ENCODE measurements at places on chromosomes 16 and 17.

- DNase-seq: no peak
Measured at GRCh38 chr17:68450391-68450790, 6.9 kb downstream of the WIPI1 start.

- no peak for DNase-seq
Measured at GRCh38 chr17:65181237-65182061, 44.3 kb downstream of the RGS9 start.

- DNase-seq: no peak
Measured at GRCh38 chr16:64964126-64964540, 157.7 kb downstream of the CDH11 start.

DNA sequence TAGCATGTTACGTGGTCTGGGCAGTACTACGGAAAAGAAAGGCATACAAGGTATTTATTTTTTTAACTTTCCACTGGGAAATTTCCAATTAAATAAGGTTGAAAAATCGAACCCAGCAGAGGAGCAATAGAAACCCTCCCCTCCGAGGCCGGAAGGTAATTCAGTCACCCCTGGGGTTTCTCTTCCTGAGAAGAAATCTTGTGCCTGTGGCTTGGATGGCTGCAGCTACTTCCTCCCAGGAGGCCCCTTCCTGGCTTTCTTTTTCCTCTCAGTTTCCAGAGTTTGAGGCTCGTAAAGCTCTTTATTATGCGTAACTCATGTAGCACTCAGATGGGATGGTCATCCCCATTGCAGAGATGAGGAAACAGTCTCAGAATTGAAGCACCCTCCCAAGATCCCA is 140.3 kb downstream of the ASIC2 start:
- no peak for DNase-seq

DNA sequence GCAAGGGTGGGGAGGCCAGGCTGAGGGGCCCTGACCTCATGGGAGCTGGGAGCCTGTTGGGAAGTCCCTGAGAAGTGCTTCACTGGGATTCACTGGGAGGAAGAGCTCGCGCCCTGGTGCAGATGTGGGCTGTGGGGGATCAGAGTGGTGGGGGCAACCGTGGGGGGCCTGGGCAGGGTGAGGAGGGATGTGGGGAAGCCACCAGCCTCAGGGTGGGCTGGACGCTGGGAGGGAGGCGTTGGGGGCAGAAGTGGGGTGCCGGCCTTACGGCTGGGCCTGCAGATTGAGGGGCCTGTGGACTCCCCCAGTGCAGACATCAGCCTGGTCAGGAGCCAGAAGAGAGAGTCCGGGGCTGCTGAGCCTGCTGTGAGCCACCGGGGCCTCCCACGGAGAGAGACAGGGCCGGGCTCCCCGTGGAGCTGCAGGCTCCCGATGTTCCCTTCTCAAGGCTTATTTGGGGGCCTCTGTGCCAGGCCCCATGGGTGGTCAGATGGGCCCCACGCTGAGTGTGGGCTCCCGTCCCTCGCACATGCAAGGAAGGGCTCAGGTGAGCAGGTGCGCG is 7.8 kb downstream of the DPEP1 start:
- no peak for DNase-seq

- DNase-seq: no peak
Measured at GRCh38 chr16:65312795-65313194, 190.9 kb upstream of the CDH11 start.

DNA sequence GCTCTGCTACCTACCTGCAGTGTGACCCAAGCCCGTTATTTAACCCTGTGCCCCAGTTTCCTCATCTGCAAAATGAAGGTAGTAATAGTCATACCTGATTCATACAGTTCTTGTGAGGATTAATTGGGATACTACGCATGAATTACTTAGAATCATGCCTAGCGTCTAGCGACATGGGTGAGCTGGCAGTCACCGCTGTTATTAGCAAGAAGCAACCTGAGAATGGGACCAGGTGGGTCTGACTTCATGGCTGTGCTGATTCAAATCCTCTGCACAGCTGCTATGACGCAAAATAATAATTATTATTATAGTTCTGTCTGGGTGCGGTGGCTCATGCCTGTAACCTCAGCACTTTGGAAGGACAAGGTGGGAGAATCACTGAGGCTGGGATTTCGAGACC is 7.9 kb downstream of the SOCS1 start:
- no peak for DNase-seq

- DNase-seq: no peak
Measured at GRCh38 chr16:12416136-12416787, 387.4 kb downstream of the CPPED1 start.

DNA sequence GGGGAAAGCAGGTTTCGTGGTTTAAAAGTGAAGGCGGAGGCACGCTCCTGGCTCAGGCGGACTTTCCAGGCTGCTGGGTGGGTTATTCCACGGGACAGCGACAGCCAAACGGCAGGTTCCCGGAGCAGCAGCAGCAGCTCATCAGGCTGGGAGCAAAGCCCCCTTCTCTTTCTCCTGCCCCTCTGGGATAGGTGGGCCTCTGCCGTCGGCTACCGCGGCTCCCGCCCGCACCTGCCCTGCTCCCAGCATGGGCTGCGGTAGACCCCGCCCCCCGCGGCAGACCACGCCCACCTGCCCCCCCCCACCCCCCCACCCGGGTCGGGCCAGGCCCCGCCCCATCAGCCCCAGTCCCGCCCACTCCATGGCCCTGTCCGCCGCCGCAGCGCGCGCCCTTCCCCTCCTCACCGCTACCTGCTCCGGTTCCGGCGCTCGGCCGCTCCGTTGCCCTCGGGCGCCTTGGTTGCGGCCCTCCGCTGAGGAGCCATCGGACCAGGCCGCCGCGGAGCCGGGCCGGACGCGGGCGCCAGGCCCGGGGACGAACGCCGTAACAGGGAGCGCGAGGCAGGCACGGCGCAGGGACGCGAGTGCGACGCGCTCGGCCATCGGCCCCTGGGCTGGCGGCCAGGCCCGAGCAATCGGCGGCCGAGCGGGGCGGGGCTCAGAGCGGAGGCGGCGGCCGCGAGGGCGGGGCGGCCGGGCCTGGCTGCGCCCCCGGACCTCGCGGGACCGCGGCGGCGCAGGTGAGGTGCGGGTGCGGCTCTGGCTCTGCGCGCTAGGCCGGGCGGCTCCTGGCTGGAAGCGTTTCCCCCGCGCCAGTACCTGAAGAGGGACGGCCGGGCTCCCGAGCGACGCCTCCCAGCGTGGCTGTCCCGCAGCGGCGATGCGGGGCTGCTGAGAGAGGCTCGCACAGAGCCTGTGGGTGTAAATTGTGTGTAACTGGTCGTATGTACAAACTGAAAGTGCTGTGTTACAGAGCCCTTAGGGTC is at the start of the genes HEXD and OGFOD3:
Gene HEXD, plus strand, starts transcription at position 347 of the 986 bp plus-strand sequence. CDS start 1,453 bp downstream, outside the sequence.
Gene OGFOD3, minus strand, starts transcription at position 586 of the 986 bp plus-strand sequence. Its CDS starts 101 bp downstream, at position 485.
- peak; percentile 76 for DNase-seq

GRCh38 chr17:42441371-42442195 is 17.1 kb upstream of the ATP6V0A1 start:
- DNase-seq: no peak

GRCh38 chr16:59154295-59154694 is 420.2 kb upstream of the GOT2 start:
- no peak for DNase-seq

GRCh38 chr17:14451729-14452191 is 150.9 kb downstream of the HS3ST3B1 start:
- DNase-seq: no peak

DNA sequence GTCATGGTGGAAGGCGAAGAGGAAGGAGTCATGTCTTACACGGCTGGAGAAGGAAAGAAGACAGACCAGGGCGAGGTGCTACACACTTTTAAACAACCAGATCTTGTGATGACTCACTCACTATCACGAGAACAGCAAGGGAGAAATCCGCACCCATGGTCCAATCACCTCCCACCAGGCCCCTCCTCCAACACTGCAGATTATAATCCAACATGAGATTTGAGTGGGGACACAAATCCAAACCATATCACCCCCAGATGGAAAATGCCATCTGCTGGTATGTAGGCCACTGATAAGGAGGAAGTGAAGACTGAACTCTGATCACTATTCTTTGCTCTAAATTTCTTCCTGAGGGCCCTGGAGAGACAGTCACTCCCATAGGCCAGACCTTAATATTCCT is 7.5 kb upstream of the ITGAX start:
- DNase-seq: no peak

- DNase-seq: no peak
Measured at GRCh38 chr17:83137523-83137922, 58.1 kb downstream of the METRNL start.

DNA sequence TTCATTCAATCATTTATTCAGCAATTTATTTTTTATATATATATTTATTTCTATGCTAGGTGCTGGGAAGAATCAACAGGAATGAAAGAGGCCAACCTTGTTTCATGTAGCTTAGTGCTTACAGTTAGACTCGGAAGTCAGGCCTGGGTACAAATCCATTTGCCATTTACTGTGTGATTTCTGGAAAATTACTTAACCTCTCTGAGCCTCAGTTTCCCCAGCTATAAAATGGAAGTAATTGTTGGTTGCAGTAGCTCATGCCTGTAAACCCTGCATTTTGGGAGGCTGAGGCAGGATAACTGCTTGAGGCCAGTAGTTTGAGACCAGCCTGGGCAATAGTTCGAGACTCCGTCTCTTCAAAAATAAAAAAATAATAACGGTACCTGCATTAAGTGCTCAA is 27.2 kb upstream of the MLKL start:
- DNase-seq: no peak

- no peak for DNase-seq
Measured at GRCh38 chr17:28716740-28717577, 709 bp downstream of the RAB34 start.

DNA sequence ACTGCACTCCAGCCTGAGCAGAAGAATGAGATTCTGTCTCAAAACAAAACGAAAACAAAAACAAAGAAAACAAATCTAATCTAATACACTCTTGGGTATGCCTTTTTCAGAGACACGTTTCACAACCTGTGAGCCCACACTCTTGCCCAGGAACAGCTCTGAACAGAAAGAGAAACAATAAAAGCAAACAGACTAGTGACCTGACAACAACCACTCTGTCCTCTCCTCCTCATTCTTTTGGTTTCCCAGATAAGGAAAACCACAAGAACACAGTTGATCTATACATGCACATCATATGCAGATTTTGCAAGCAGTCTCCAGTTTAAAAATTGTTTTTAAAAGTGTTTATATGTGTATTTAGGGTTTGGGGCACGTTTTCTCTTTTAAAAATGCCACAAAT is 1.3 kb downstream of the MKS1 start:
- no peak for DNase-seq

DNA sequence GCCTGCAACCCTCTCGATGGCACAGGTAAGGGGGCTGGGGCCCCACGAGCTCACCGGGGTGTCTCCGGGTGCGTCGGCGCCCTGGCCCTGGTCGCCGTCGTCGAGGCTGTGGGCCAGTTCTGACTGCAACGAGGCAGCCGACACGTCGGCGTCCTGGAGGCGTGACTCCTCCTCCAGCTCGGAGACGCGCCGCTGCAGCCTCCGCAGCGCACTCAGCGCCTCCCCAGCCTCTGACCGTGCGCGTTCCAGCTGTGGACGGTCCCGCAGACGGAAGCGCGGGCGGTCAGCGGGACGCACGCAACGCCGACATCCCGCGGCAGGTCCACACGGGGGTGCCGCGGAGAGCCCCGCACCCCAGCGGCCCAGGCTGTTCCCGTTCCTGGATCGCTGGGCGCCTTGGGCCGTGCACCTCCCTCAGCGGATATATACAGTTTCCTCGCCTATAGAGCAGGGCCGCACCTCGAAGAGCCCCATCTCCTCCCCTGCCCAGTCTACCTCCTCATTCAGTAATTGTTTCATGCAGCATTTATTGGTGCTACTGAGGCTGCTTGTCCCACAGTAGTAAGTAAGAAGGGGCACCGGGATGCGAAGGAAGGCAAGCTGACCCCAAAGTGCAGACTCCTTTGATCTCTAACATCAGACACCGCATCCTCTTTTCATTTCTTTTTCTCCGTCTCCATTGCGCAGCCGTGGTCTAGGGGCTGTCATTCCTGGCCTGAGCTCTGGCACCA is 5.8 kb downstream of the THOC6 start:
- DNase-seq: no peak

DNA sequence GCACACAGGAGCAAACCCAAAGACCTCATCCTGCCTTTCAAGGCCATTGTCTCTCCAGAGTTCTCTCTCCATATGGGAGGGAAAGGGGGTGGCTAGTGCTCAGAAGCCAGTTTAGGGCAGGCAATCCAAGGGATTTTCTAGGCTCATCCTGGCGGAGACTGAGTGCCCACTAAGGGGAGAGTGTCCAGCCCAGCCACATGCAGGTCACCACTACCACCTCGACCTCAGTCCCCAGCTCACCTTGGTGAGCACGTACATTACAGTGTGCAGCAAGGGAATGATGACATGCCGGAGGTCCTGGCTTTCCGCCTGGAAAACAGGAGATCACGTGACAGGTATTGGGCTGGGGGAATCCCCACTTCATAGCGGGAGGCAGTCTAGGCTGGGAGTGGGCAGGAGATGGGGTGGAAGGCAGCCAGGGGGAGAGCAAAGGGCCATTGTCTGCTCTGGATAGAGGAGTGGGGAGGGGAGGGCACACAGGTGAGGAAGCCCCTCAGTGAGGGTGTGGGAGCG is 29.9 kb downstream of the PIK3R6 start:
- no peak for DNase-seq

DNA sequence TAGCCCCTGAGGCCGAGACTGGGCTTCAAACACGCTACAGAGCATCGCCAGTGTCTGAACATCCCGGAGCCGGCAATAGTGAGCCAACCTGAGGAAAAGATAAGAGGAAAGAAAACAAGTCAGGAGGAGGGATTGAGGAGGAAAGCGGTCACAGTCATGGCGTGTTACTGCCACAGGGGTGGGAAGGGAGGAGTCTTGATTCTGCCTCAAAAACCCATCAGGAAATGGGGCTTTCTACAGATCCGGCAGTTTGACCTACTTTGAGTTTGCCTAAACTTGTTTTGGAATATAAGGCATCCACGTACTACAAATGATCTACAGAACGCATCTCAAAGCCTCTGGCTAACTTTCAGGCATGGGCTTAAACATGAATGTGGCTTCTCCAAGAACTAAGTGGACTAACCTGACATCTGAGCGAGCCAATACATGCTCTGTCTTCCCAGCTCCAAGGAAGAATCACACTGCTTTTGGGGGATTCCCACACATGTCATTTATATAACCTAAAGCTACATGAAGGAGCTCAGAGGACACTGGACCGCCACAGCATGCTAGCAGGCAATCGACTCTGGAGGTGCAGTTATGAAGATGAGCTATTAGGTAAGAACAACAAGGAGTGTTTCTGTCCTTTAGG is 96.6 kb downstream of the WDR59 start:
- DNase-seq: no peak

DNA sequence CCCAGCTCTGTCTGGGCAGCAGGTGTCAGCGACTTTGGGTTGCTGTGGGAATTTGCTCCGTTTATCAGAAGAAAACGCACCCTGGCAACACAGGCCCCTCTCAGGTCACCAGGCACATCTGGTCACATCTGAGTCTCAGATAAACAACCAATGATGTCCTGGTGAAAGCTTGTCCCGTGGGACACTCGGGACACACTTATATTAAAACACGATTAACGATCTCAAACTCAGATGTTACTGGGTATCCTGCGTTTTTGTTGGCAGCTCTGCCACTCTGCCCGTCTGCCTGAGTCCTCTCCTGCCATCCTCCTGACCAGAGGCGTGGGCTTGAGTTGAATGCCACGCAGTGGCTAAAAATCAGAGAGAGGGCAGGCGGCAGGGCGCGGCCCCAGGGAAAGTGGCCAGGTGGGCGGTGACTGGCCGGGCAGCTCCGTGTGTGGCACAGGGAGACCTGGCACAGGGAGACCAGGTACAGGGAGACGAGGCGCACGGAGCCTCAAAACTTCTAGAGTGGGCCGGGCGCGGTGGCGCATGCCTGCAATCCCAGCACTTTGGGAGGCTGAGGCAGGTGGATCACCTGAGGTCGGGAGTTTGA is 2.1 kb downstream of the SECTM1 start:
- DNase-seq: no peak

Data from AML-193 (cell line).